ENCODE measurements at places on chromosomes 4 and X.

GRCh38 chrX:144946666-144947065, 300.6 kb upstream of the SPANXN1 start:
- no peak for DNase-seq

DNA sequence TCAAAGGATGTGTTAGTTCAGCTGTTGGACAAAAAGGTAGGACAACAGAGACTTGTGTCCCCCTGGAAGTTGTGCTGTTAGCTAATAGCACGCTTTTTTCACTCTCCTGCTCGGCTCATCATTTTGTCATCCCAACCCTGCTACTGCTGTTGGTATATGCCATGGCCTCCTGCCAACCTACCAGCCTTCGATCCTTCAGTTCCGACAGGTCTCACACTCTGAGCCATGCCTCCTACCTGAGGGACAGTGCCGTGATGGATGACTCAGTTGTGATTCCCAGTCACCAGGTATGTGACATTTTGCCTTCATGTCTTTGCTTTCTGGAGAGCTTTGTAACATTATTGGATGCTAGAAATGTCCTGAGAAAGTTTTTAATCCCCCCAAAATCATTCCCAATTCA, 268.1 kb downstream of the ANK2 start:
- no peak for DNase-seq

- no peak for DNase-seq
Observed at GRCh38 chr4:45043911-45044310, 317.6 kb upstream of the GNPDA2 start.

GRCh38 chrX:67724359-67725110, 180.7 kb downstream of the AR start:
- no peak for DNase-seq

DNA sequence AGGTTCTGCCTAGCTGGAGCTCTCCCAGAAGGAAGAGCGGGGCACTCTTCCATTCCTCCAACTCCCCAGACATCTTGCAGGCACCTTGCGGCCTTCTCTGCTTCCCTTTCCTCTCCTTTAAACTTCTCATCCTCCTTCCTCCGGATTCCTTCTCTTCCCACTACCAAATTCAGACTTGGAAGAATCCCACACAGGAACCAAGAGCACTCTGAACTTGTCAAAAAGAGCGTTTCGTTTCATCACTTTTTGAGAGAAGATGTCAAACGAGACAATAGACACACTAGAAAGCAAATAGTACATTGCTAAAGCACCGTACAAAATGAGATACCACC, 512 bp upstream of the UCP1 start:
- no peak for DNase-seq

DNA sequence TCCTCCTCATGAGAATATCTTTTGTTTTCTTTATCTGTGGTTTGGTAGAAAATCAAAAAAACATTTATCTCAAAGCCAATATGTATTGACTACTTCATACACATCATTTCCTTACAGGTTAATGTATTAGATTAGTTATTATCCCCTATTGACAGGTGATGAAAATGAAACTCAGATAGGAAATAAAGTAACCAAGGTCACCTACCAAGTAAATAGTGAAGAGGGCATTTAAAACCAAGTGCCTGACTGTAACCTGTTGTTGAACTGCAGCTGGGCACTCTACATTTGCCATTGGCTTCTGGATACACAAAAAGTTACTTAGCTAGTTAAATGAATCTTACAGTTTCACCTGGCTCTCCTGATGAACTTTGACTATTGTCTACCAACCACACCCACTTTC, 41.4 kb upstream of the CTSO start:
- DNase-seq, result no peak

DNA sequence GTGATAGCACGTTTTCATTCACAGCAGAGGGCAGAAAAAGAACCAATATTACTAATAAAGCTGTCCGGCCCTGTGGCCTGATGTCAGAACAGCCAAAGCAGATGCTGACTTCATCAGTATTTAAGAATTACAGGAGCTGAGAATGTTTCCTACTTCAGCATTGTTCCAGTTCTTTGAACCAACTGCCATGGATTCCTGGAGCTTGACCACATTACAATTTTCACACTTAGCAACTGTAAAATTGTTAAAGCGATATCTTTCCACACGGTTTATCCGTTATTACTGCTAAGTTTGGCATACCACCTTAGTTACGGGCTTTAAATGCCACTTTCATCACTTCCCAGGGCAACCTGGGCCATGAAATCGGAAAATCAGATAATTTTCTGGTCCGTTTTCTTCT, 118.2 kb downstream of the EPHA5 start:
- DNase-seq, result no peak
